ENCODE measurements at places on chromosomes 3 and 15.
A peak's percentile ranks its signal among the peaks of the same experiment; 100 is the strongest.

DNA sequence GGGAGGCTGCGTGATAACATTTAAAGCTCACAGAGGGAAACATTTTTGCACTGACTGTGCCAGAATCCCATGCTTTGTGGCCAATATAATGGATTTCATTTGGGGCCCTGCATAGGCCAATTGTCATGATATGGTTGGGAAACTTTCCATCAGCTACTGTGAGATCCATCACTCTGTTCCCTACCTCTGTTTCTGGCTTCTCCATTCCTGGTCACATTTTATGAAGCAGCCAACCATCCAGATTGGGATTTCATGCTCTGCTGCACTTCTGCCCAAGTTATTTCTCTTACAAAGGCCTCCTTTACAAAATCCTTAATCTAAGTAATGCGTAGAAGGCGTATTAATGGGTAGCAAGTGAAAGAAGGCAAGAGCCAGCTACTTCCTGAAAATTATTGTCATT lies 221.1 kb downstream of the LRTM1 start:
- DNase-seq = peak; percentile 31

DNA sequence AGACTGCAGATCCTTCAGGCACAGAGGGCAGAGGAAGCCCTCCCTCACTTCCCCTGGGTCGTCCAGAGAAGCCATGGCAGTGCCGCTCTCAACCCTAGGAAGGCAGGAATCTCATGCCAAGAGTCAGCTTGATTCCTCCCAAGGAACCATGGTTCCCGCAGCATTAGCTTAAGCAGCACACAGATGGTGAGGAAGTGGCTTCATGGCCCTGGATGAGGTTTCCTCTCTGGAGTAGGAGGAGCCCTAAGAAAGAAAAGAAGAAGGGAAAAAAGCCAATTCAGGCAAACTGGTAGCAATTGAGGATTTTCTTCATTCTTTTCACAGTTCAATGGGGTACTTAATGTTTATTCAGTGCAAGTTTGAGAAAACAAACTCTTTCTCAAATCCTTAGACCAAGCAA lies 2.9 kb downstream of the RBSN start:
- DNase-seq = no peak

DNA sequence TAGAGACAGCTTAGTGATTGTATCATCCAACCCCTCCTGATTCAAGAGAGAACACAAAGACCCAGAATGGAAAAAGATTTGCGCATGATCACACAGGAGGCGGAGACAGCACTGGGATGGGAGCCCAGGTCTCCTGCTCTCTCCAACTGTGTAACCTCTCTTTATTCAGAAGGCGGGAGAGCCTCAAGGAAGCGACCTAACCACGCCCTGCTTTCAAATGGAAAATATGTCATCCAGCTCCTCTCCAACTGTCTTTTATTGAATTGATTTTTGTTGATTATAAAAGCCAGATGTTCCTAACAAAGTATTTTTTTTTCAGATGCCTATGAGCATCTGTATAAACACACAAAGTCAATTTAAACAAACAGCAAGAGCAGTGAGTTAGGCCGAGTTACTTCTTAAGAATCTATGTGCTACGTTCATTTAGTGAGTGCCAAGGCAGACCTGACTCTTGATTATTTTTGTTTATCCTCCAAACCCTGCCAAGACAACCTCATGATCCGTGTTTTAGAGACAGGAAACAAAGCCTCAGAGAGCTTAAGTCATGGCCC lies 74.5 kb downstream of the BFSP2 start:
- peak; percentile 53 for DNase-seq

DNA sequence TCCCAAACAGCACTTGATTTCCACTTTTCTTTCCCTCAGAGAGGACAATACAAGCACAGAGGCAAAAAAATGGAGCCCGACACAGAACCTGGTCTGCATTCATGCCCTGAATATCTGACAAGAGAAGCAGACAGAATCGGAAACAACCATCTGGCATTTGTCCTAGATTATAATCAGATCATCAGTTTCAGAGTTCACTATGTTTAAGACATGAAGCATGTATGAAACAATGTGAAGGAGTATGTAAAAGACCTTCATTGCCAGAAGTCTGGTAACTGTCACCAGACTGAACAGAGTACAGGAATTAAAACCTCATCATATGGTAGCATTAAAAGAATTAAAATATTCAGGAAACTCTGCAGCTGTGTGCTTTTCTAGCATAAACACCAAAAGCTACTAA lies 65.0 kb downstream of the SETD2 start:
- DNase-seq = no peak

- DNase-seq = peak; percentile 78
These were observed 17.6 kb upstream of the ALDH1L1 start for GRCh38 chr3:126197854-126198584.

GRCh38 chr15:39124553-39125171 lies 456.2 kb upstream of the THBS1 start:
- DNase-seq = no peak

GRCh38 chr3:137709011-137709601 lies 55.0 kb upstream of the SOX14 start:
- DNase-seq = peak; percentile 6

DNA sequence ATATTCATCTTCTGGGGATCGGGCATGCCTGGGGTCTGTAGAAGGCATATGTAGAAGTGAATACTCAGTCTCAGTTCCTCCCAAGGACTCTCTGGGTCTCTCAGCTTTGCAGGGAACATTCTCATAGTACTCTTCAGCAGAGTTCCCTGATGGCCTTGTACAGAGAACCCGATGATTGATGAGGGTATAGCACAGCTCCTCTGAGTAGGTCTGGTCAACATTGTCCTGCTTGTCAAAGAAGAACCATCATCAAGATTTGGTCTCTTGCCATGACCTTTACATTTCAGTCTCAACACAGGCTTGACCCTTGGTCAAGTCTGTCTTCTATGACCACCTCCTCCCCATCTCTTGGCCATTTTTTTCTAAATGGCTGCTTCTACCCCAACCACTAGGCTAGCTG lies 9.5 kb downstream of the GCSAM start:
- no peak for DNase-seq

GRCh38 chr3:154131830-154132229 lies 10.6 kb downstream of the ARHGEF26 start:
- DNase-seq = no peak

- peak; percentile 83 for DNase-seq
These were observed 72.7 kb downstream of the ZNF621 start for GRCh38 chr3:40597441-40597840.

GRCh38 chr15:98733098-98733497 lies 84.8 kb downstream of the IGF1R start:
- no peak for DNase-seq

DNA sequence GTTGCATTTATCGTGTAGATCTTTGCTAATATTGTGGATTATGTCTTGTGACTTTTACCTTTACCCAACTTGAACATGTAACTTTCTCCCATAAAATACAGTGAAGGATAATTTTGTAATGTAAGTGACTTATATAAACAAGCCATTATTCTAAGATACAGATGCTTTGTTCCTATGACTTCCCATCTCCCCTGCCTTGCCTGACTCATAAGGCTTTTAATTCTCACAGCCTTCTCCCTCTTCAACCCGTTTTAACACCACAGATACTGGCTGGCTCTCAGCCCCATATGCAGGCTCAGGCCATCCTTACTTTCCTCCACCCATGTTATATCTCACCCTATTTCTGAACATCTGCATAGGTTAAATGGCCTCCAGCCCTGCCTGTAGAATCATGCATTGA lies 4.1 kb downstream of the CCNDBP1 start:
- DNase-seq = no peak

DNA sequence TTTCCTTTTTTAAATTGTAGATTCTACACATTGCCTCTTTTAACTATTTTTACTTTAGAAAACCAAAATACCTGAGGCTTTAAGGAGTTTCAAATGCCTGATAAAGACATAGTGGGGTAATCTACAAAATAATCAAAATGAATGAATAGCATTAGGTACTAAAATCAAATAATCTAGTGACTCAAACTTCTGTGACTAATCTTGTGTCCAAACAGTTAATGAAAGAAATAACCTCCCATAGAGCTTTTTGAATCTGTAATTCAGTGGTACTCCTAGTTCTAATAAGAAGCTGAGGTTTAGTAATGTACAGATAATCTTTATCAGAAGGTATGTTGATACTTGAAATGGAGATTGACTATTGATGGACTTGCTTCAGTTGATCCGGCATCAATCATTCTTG lies 53.0 kb downstream of the DTWD1 start:
- no peak for DNase-seq

- DNase-seq = no peak
These were observed 38.9 kb downstream of the TICRR start for GRCh38 chr15:89614164-89614563.

GRCh38 chr15:69860921-69861320 lies 236.8 kb downstream of the TLE3 start:
- DNase-seq = no peak

- DNase-seq = no peak
These were observed 378.5 kb downstream of the DIPK2A start for GRCh38 chr3:144350125-144350524.

DNA sequence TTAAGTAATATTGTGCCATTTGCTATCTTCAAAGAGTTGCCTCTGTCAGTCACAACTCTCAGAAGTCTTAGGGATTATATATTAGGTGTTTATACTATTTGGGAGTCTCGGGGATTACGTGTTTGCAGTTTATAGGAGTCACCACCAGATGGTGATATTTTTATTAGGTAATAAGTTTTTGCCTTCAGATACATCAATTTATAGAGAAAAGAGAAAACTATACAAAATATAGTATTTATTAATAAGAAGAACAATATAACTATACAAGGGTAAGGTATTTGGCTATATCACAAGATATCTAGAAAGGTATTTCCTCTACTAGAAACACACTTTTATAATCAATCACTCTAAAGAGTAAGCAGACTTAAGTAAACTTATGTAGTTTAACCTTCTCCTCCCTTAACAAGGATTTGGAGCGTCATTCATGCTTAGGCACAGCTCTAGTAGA lies 10.7 kb upstream of the DHX36 start:
- peak; percentile 49 for DNase-seq

DNA sequence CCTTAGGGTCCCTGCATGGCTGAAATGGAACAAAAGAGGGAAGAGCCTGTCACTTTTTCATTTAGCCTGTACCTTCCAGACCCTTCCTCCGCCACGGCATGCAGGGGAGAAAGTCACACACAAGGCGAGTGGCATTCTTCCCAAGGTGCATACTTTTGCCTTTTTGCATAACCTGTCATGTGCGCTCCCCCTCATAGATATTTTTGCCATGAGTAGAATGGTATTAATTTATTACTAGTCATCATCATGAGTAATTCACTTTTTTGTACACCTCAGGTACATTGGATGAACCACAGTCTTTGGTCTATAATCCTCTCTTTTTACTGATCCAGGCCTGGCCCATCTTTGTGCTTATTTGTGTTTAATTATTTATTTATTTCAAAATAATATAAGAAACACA lies 8.9 kb upstream of the BUB1B start:
- no peak for DNase-seq

DNA sequence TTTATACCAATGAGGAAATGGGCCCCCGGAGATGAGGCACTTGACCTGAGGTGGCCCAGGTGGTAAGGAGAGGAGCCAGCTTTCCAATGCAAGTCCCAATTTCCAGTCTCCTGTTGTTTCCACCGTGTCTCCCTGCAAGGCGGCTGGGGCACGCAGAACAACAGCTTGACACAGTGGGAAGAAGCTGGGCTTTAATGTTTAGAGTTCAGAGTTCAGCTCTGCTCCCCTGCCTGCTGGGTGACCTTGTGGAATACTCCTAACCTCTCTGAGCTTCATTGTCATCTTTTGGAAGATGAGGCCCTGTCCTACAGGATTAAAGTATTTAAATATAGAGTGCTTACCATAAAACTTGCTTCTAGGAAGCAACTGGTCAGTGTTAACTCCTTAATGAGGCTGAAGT lies 80.3 kb downstream of the SMAD3 start:
- no peak for DNase-seq

DNA sequence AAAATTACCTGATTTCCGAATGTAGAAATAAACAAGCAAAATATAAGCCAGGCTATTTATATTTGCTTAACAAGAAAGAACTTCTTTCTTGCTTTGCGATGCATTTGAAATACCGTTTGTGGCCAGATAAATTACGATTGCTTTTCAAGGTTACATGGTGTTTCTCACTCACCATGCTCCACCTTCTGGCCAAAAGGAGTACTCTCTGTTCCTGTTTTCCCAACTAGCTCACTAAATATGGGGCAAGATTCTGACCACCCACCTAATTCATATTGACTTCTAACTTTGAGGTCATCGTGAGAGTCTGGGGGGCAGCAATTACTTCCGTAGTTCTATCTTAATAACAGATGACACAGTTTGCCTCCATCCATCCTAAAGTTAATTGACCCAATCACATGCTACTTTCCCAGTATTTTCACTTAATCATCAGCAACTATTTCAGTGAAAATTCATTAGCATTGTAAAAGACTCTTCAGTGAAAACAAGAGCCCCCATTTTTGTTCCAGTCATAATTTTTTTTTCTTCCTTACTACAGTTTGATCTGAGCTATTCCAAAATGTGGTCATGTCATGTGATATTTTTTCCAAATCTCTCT lies 25.9 kb downstream of the ACP3 start:
- peak; percentile 77 for DNase-seq

DNA sequence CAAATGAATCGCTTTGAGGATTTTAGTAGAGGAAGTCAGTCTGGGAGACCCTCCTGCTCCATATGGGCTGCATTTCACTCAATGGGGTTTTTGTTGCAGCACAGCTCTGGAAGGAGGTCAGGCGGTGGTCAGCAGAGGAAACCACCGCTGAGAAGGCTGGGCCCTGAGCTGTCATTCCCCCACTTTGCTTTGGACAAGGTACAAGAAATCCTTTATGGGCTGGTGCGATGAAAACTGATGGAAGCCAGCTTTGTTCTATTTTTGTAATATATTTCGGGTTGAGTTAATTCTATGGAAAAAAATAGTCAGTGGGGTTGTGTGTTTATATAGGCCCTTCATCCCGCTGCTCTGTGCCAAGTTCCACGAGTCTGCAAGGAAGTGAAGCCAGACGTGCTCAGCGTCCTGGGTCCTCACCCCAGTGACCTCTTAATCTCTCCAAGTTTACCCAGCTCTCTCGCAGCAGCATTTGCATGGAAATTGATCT lies 157.1 kb upstream of the TMC3 start:
- DNase-seq = peak; percentile 59

DNA sequence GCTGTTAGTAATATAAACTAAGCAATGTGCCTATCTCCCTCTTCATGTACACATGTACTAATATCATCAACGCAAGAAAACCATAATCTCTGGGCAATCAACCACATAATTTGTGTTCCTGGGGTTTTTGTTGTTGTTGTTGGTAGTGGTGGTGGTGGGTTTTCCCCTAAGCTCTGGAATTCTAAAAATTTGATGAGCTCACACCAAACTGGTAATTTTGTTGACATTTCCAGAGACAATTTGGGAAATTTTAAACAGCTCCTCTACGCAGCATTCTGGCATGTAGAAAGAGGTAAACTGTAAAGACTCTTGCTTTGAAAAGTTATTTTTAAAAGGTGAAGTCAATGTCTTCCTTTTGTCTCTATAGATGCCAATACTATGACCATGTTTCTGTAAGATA lies 126.7 kb downstream of the IGSF11 start:
- peak; percentile 46 for DNase-seq

- DNase-seq = peak; percentile 11
These were observed 29.7 kb upstream of the NDUFB4 start for GRCh38 chr3:120566243-120566975.
